Activated naive CD4-positive, alpha-beta T cell treated with anti-CD3 and anti-CD28 coated beads, Interleukin-2, amount 50 U/mL, for 72 hours (primary cell): ENCODE measurements at places on chromosomes 6 and 20. TPM values are rescaled to one million over a fixed set of nuclear protein-coding genes. Genes with fewer than 3 reads are reported as not detected.
A peak's percentile ranks its signal among the peaks of the same experiment; 100 is the strongest.

GRCh38 chr6:20013066-20013861 is 176.1 kb downstream of the ID4 start:
- DNase-seq: no peak

The ADGRF4 gene
- total RNA-seq: not detected

The SSTR4 gene
- not detected for total RNA-seq

The BTN1A1 gene
- total RNA-seq: 0.16 TPM

- DNase-seq: peak; percentile 56
These were observed 2.8 kb downstream of the SOX4 start for GRCh38 chr6:21596145-21596948.

DNA sequence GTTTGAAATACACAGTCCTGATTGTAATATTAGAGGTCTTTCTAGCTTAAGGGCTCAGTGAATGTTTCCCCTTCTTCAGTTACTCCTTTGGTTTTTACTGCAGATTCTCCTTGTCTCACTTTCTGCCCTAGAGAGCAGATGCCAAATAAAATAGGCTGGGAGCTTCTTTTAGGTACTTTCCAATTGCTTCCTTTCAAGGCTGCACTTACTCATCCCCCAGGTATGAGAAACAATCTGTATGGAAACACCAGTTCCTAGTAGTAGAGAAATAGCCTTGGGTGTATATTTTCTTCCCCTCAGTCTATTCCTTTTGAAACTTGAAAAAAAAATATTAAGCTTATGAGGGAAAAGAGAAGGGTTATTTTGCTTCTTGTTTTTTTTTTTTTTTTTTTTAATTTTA is 139.7 kb downstream of the PAK5 start:
- DNase-seq: no peak

- DNase-seq: no peak
These were observed 355.9 kb downstream of the PREX1 start for GRCh38 chr20:48471759-48472408.

DNA sequence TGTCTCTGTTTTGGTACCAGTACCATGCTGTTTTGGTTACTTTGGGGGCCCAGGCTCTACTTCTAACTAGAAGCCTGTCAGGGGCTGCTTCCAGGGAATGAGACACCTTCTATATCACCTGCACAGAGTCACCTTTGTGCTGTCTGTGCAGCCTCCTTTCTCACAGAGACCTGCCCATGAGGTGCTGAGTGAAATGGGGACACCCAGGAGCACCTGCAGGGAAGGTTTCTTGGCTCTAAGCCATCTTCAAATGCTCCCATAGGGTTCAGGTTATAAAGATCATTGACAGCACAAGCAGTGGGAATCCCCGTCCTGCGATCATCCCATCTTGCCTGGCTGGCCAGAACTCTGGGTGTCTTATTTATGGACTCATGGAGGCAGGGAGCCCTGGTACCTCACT is 19.1 kb downstream of the GABRR2 start:
- no peak for DNase-seq

DNA sequence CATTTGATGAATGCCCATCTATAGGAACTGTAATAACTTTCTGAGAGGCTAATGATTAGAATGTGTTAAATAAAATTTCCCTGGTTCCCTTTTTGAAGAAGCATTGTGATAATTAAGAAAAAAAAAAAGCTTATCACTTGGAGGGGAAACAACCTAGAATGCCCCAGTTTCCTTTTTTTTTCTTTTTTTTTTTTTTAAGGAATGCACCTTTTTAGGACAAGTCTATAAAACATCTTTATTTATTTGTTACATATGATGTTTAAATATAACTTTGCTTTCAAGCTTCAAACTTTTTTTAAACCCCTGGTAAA is 7.3 kb upstream of the MRPS10 start:
- no peak for DNase-seq

The FOXC1 gene
- 0.10 TPM for total RNA-seq

The CGA gene
- not detected for total RNA-seq

DNA sequence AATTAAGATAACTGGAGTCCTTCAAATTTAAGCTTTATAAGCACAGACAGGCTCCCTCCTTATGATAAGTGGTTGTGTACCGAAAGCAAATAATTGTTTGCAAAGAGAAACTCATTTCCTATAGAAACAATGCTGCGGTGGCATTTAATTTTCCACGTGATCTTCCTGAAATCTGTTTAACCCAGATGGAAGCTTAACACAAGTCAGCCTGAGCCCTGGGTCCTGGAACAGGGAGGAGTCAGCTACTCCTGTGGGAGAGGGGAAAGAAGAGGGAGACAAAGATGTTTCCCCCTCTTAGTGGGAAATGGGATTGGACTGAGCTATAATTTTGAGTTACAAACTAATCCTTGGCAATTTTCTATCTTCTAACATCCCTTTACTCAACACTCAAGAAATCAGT is 136.5 kb downstream of the ELOVL4 start:
- no peak for DNase-seq

The SEMG2 gene
- total RNA-seq: not detected

The PFDN6 gene
- total RNA-seq: 92.9 TPM

The ZSCAN31 gene
- 0.70 TPM for total RNA-seq

- no peak for DNase-seq
These were observed 5.7 kb upstream of the TENT5A start for GRCh38 chr6:81758221-81758620.

The MEI4 gene
- not detected for total RNA-seq

GRCh38 chr6:109320072-109320471 is 62.2 kb downstream of the CD164 start:
- DNase-seq: no peak

- DNase-seq: peak; percentile 61
These were observed 166.2 kb downstream of the SCML4 start for GRCh38 chr6:107657755-107658461.

The KIAA1755 gene
- not detected for total RNA-seq

DNA sequence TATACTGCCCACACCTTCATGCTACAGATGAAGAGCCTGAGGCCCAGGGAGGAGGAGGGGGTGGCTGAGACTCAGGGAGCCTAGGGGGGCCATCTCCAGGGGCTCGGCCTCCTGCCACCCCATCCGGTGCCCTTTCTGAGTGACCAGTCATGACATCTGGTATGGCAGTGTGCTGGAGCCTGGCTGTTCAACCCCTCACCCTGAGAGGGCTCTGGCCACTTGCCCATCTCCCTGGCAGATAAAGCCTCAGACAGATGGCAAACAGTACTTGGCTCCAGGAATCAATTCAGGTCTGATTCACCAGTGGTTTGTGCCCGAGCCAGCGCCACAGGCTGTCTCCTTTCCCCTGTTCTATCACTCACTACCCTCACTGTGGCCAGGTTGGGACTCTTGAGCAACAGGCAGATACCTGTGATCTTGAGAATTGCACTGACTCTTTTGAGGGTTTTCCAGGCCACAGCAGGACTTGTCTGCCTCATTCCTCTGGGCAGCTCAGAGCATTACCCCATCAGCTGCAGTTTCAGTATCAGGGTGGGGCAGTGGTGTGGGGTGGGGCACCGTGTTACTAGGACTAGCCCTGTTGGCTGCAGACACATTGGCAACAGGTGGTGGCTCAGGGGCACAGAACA is 22.8 kb downstream of the SRSF3 start:
- no peak for DNase-seq

DNA sequence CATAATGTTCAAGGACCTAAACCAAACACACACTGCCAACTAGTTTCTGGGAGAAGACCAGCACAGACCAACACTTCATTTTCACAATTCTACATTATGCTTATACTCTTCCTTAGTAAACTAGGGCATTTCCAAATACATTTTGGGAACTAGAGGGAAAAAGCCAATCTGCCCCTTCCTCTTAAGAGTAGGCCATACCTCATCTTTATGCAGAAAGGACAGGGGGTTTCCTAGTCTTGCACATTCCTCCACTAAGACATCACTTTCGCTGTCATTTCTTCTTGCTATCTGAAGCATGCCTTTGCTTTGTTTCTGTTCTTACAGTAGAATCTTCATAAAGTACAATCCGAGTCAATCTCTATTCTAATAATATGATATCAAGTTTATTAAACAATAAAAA is 105.7 kb downstream of the SMLR1 start:
- no peak for DNase-seq
